GM12864 (cell line): ENCODE measurements at places on chromosomes 16 and 17.

- DNase-seq, result no peak
Observed at GRCh38 chr16:65988024-65988595, 378.4 kb upstream of the CDH5 start.

- DNase-seq, result no peak
Observed at GRCh38 chr16:66802159-66802558, 775 bp upstream of the TERB1 start.

DNA sequence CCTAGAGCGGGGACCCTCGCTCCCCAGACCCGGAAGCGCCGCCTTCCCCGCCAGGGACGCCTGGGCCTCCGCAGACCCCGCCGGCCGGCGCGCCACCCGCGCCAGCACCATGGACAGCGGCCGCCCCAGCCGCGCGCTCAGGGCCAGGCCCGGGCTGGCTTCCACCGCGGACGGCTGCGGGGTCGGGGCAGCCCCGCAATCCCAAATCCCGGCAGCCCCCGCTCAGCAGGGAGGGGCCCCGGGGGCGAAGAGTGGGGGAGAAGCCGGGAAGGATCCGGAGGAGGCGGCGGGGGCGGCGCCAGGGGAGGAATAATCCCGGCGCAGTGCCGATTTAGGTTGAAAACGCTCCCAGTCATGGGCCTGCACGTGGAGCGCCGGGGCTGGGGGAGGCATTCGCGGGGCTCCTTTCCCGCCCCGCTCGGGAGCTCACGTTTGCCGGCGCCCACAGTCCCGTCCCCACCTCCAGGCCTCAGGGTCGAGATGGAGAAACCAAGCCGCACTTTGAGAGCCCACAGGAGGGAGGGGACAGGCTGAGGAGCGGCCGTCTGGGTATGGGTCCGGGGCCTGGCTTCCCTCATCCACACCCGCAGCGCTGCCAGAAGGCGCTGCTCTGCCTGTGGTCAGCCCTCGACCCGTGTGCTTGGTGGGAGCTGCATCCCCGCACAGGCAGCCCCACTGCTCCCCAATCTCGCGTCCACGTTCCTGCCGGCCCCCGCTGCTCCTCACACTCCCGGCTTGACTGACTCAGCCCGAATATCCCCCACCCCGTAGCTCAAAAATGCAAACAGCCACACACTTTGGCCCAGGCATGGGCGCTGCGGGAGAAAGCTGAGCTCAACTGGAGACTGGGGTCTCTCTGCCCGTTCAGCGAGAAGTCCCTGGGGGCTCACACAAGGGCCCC is 4.7 kb downstream of the FBXL16 start:
- DNase-seq, result no peak

DNA sequence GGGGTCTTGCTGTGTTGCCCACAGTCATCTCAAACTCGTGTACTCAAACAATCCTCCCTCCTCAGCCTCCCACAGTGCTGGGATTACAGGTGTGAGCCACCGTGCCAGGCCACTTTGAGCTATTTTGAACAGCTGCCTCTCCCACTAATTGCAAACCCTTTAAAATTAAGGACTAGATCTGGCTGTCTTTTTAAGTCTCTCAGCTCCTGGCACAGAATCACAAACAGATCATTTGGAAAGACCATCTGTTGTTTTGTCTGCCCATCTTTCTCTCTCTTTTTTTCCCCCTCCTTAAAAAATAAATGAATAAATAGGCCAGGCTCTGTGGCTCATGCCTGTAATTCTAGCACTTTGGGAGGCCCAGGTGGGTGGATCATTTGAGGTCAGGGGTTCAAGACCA is 10.9 kb upstream of the STAT3 start:
- no peak for DNase-seq

- DNase-seq, result no peak
Observed at GRCh38 chr17:57839571-57839923, 10.3 kb downstream of the MRPS23 start.

DNA sequence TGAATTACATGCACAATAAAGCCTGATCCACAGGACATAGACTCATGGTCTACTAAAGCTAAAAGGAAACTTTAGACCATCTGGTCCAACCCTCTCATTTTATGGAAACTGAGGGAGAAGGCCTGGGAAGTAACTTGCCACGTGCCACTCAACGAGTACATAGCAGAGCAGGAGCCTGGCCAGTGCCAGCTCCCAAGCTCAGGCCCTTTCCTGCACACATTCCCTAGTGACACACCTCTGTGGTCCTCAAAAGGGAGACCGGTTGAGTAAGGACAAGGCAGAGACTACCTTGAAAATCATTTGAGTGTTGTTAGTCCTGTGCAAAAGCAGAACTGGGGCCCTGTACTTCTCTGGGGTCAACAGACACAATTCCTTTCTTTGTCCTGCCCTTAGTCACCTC is 2.8 kb downstream of the CCL4L2 start:
- DNase-seq, result no peak

GRCh38 chr17:29787995-29788394 is 142.0 kb downstream of the SSH2 start:
- DNase-seq, result no peak

GRCh38 chr16:35733278-35733965 is 2274.0 kb downstream of the TP53TG3F start:
- no peak for DNase-seq

- no peak for DNase-seq
Observed at GRCh38 chr17:66610361-66611133, 224.4 kb upstream of the CACNG5 start.

- DNase-seq, result no peak
Observed at GRCh38 chr16:47726031-47726675, 265.0 kb downstream of the PHKB start.

GRCh38 chr17:82016061-82016874 is 6.4 kb downstream of the CENPX start:
- DNase-seq, result no peak
